ENCODE measurements at places on chromosomes 3 and 15.

DNA sequence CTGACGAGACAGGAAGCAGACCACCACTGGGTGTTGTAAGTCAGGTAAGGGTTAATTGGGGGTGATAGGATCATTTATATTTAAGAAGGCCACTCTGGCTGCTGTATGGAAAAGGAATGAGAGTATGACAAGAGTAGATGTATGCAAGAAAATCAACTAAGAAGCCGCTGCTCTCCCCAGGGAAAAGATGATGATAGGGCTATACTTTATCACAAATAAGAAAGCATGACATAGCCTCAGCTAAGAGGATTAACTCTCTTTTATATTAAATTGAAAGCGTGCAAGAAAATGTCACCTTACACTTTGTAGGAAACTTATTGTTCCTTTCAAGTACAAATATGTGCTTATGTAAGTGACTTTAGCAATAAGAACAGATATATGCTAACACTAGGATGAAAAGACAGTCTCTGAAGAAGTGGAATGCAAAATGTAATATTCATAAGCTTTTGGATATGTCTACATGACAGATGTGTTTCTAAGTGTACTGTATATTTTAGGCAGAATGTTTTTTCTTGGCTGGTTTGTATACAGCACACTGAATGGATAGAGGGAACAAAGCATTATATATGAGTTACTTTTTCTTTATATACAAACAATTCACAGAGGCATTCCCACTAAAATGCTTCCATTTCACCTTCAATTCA, 8.7 kb upstream of the NDUFB4 start:
- no peak for DNase-seq

- DNase-seq, result no peak
These were observed 9.9 kb upstream of the RPL29 start for GRCh38 chr3:52005571-52005986.

- DNase-seq, result no peak
These were observed 7.6 kb downstream of the MYO9A start for GRCh38 chr15:72110355-72110754.

- DNase-seq, result no peak
These were observed 82.2 kb upstream of the CBLB start for GRCh38 chr3:105950881-105951600.

DNA sequence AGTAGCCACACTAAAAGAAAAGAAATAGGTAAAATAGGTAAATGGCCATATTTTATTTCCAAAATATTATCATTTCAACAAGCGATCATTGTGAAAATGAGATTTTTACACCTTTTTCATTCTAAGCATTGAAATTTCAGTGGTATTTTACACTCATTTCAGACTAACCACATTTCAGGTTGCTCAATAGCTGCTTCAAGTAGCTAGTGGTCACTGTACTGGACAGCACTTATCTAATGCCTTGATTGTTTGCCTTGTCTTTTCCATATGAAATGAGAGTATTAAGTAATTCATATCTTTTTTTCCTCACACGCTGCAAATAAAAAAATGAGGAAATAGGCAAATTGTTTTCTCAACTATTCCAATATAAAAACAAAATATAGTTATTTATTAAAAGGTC, 332.8 kb downstream of the NLGN1 start:
- no peak for DNase-seq

DNA sequence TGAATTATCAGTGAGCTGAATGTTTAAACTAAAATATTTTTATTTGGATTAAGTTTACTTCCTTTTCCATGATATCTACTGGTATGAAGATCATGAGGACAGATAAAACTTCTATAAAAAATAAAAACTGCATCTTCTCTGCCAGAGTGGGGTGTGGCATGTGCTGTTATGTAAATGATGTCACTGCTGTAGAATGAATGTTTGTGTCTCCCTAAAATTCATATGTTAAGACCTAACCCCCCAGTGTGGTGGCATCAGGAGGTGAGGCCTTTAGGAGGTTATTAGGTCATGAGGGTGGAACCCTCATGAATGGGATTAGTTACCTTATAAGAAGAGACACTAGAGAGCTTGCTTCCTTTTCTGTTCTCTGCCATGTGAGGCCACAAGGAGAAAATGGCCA, 178.7 kb upstream of the DPH6 start:
- no peak for DNase-seq

GRCh38 chr15:76204109-76204845, 107.0 kb downstream of the ETFA start:
- no peak for DNase-seq

DNA sequence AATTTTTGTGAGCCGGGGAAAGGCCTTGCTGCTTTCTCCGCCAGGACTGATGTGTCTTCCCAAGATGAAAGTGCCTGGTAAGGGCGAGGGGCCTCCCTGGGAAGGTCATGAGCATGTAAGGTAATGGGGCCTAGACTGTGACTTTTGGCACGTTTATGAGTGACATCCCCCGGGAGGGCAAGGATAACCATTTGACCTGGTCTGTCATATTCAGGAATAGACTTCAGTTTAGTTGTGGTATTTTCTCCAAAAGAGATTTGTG, 631 bp upstream of the CNBP start:
- no peak for DNase-seq

DNA sequence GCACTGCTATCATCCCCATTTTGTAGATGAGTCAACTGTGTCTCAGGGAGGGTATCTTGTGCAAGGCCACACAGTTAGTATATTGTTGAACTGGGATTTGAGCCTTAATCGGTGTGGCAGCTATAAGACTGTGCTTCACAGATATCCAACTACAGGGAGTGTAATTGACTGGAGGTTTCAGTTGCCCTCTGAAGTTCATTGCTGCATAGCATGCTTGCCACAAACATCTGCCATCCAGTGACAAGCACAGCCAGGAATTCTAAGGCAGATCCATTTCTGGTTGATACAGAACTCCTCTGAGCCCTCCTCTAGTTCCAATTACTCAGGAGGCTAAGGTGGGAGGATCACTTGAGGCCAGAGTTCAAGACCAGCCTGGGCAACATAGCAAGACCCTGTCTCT, 16.4 kb downstream of the FSD2 start:
- DNase-seq, result no peak

DNA sequence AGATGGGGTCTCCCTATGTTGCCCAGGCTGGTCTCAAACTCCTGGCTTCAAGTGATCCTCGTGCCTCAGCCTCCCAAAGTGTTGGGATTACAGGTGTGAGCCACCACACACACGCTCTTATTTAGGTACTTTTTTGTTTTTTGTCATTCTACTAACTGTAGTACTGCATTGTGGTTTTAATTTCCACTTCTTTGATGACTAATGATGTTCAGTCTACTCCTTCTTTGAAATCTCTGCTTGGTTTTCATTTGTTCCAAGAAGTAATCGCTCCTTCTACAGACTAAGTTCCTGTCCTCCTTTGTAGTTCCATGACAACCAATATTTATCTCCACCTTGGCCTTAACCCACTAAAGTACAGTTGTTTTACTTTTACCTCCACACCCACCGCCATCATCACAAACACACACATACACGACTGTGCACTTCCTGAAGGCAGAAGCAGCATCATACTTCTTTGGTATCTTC, 529 bp upstream of the DLEC1 start:
- no peak for DNase-seq

DNA sequence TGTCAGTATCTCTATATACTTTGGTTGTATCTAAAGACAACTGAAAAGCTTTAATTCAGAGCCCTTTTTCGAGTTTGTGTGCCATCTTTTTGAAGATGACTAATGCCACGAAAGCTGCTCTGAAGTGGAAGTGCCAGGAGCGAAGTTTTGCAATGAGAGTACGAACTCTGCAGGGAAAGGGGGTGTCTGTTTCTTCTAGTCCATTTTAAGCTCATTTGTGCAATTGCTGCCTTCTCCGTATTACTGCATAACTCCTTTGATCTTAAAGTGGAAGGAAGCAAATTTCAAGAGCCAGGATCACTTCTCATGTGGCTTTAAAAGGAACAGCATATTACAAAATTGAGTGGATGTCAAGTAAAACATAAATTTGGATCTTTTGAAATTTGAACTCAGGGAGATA, 245.3 kb downstream of the FEZF2 start:
- DNase-seq, result no peak

- DNase-seq, result no peak
These were observed 221.2 kb downstream of the SNRPN start for GRCh38 chr15:25175789-25176615.

GRCh38 chr3:83769791-83770663, 1188.8 kb upstream of the CADM2 start:
- no peak for DNase-seq

- no peak for DNase-seq
These were observed 7.1 kb upstream of the TMEM207 start for GRCh38 chr3:190456770-190457169.

- DNase-seq, result no peak
These were observed 30.3 kb upstream of the C15orf39 start for GRCh38 chr15:75171408-75171807.

- no peak for DNase-seq
These were observed 555.5 kb upstream of the CFAP20DC start for GRCh38 chr3:59605318-59605717.

DNA sequence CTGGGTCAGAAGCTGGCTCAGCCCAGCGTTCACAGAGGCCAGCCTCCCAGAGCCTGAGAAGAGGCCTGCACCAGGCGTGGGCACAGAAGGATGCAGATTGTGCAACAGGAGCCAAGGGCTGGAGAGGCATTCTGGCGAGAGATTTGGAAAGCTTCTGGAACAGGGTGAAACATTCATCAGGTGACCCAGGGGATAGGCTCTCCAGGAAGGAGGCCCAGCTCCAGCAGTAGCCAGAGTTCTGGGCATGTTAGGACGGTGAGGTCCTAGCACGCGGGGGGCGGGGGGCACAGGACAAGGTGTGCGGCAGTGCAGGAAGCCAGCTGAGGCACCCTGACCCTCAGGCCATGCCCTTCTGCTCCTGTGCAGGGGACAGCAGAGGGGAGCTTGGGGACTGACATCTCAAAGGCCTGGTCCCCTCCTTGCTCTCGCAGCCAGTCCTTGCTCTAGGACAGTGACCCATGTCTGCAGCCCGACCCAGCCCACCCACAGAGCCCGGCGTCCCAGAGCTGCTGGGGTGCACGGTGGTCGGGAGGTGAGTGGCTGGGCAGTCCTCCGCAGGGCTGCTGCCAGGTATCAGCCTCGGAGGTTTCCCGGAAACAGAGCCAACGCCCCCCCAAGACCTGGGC, 111.7 kb upstream of the KLF13 start:
- no peak for DNase-seq

- no peak for DNase-seq
These were observed 130.5 kb downstream of the KLF13 start for GRCh38 chr15:31457161-31457560.

DNA sequence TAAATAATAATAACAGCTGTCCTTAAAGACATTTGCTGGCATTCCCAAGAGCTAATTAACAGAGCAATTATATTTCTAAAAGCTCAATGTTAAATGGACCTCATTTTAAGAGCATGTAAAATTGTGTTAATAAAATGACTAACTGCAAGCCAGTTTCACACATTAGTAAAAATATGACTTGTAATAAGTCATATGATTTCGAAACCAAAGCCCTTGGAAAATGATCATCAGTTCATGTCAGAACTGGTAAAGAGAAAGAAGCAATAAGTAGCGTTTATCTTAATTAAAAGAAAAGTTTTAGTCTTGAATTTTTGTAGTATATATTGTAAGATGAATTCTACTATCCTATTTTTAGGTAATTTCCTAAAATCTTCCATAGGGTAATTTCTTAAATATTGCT, 310.7 kb downstream of the CNTN3 start:
- DNase-seq, result no peak

DNA sequence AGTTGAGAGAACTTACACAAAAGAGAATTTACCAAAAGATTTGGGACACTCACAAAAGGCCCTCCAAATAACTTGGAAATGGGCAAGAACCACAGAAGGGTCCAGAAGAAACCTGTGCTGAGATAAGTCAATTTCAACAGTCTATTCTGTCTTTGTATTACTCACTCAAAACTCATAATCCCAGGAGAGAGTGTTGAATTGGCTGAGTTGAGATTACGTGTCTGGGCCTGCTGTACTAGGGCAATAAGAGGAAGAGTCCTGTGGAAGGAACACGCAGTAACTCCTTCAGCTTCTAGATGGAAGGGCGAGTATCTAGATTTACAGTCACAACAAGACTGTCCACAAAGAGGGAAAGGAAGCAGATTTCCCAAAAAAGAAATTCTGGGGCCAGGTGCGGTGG, 42.5 kb upstream of the DYNC1LI1 start:
- no peak for DNase-seq

GRCh38 chr3:10445561-10446175, 59.7 kb downstream of the ATP2B2 start:
- DNase-seq, result no peak

- no peak for DNase-seq
These were observed 34.4 kb downstream of the PRR20G start for GRCh38 chr3:127253491-127253890.

GRCh38 chr3:67329358-67329757, 325.1 kb downstream of the SUCLG2 start:
- DNase-seq, result no peak

DNA sequence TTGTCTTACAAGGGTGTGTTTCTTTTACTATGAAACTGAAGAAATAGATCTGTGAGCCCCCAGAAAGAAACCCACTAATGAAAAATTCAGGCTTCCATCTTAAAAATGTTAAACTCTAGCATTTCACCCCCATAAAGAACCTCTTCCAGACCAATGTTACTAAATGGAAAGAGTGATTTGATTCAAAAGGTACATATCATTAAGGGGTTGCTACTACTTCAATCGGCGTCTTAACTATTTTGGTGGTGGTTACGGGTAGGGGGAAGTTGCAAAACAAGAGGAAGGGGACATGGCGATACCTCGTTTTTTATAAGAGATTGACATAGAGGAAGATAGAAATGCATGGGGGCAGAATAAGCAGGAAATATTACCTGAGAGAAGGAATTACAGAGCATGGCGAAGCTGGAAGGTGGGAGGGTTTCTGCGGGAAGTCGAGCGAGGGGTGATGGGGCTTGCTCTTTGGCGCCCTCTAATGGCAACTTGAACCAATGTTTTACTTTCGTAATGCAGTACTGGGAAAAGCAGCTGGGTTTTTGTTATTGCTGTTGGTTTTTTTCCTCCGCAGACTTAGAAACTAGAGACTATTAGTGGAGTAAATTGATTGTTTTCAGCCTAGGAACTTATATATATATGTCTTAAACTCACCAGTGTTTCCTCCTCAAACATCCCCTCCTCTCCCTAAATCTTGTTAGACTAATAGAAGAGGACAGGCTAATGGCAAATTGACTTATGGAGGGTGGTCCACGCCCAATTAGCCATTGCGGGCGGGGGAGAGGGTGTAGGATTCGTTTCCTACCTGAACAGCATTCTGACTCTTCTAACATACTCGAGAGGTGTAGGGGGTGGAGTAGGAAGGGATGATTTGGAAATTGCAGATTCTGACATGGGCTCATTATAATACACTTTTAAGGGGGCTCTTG, 11.3 kb upstream of the SOX2 start:
- no peak for DNase-seq

GRCh38 chr3:3082234-3082924, 27.8 kb downstream of the IL5RA start:
- no peak for DNase-seq
